Stimulated activated CD8-positive, alpha-beta memory T cell treated with anti-CD3 and anti-CD28 coated beads, Interleukin-7, amount 100 ng/mL, for 1 hour (primary cell): ENCODE measurements at places on chromosomes 1 and 21.

- no peak for DNase-seq
These were observed at the start of gene ENO1 for GRCh38 chr1:8878448-8878697. Gene ENO1 (minus strand): TSS chr1:8878686. CDS start chr1:8874908, 3,778 bp downstream.

GRCh38 chr1:172960454-172961208 lies 90.1 kb downstream of the TNFSF18 start:
- no peak for DNase-seq

DNA sequence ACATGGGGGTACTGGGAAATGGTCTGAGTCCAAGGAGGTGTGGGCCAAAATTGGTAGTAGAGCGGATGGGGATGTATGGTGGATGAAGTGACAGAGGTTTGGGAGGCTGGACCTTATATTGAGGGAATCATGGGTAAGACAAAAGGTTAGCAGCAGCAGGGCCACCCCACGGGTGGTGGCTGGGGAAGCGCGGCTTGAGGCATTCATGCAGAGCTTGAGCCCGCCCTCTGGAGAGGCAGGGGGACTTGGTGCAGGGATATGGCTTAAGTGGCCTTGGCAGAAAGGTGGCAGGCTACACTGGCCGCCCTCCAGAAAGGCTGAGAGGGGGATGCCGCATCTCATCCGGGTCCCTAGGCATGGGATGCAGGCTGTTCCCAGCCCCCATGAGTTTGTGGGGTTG lies 31.5 kb downstream of the HMGB4 start:
- DNase-seq: no peak

DNA sequence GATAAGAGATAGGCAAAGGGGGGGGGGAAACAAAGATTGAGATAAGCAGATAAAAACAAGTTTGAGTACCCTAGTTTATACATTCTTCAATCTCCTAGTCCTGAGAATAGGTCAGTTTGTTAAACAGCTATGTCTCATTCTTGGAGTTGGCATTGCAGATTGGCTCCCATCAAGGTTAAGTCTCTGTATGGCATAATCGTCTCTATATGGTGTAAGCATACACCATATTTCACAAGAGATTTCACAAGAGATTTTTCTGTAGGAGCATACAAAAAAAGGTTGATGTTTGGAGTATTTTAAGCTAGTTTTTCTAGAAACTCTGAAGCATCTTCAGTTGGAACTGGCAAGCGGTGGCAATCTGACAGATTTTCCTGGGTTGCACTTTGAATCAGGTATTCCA lies 35.8 kb downstream of the NCAM2 start:
- no peak for DNase-seq

- no peak for DNase-seq
These were observed 186.6 kb downstream of the GRIK3 start for GRCh38 chr1:36847761-36848160.

DNA sequence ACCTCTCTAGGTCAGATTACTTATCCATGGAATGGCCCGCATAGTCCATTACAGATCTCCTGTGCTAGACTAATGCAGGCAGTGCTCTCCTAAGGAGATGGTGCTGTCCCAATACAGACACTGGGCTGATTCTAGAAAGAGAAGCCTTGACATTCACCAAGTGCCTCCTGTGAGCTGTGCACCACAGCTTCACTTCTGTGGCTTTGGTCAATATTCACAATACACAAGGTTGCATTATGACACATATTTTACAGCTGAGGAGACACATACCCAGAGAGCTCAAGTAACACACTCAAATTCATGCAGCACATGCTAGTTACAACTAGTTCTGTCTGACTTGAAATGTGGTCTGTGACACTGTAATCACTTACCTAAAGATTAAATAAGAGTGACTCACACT lies 59.4 kb upstream of the LRRC8B start:
- DNase-seq: no peak

DNA sequence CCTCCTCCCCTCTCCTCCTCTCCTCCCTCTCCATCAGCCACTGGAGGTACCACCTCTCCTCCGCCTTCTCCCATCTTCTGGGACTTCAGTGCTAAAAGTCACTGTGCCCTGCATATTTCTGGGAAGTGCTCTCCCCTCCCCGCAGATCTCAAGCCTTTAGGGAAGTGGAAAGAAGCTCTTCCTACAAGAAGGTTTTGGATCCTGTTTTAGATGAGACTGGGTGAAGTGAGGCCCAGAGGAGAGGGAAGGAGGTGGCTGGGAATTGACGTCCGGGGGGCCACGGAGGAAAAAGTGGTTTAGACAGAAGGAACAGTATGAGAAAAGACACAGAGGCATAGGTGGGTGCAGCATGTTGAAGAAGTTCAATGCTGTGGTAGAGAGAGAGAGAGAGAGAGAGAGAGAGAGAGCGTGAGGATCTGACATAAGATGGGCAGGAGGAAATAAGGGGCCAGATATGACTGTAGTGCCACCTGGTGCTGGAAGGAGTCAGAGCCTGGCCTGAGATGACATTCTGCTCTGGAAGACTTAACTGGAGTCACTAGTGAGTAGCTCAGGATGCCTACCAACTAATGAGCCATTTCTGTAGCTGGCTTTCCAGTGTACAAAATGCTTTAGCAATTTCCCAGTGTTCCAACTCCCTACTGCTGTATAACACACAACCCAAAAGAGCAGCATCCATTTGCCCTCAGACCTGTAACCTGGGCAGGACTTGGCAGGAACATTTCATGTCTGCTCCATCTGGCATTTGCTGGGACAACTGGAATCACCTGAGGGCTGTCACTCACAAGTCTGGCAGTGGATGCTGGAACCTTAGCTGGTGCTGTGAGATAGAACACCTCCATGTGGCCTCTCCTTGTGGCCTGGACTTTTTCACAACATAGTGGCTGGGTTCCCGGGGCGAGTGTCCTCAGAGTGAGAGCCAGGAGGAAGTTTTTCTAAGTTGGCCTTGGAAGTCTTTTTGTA lies 16.6 kb upstream of the ZSCAN20 start:
- DNase-seq: no peak

DNA sequence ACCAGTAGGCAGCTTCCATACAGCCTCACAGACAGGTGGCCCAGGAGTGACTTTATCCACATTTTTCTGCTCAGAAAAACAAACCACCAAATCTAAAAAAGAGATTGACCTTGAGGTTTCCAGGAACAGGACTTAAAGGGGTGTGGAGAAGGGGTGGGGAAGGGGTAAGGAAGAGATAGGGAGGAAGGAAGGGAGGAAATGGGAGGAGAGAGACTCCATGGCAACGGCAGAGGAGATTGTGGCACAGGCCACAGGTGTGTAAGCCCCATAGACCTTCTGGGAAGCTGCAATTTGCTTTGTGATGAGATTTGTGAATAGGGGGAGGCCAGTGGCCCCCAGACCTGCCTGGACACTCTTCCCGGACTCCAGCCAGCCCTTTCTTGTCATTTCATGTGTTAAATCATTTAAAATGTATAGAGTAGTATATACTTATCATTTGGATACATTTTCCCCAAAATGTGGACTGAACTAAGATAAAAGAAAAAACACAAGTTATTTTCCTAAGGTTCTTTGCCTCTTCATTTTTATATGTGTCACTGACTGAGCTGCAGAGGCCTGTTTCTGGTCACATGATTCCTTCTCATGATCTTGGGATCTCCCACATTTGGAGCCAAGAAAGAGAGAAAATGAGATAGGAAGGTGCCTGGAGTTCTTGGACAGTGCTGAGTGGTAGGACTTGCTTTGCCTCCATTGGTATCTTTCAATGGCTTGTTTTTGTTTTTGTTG lies 55.5 kb downstream of the CLIC6 start:
- no peak for DNase-seq

GRCh38 chr1:36085126-36085525 lies 1.2 kb downstream of the TEKT2 start:
- no peak for DNase-seq

DNA sequence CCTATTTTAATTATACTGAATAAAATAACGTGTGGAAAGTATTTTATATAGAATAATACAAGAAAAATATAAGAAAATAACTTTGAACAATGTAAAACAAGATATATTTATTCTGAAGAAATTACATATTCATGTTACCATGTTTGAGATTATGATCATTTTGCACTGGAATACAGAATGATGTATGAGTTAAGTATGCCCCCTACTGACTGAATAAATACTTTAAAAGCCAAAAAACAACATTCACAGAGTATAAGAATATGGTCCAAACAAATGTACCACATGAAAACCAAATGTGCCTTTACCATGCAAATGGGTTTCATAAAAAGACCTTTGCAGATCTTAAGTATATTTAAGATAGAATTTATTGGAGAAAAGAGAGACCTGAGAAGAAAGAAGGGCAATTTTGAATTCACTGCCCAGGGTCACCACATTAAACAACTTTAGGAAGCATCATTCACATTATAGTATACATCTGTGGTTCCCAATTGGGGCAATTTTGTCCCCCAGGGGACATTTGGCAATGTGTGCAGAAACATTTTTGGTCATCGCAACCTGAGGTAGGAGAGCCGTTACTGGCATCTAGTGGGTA lies 136.6 kb upstream of the GFI1 start:
- DNase-seq: no peak

DNA sequence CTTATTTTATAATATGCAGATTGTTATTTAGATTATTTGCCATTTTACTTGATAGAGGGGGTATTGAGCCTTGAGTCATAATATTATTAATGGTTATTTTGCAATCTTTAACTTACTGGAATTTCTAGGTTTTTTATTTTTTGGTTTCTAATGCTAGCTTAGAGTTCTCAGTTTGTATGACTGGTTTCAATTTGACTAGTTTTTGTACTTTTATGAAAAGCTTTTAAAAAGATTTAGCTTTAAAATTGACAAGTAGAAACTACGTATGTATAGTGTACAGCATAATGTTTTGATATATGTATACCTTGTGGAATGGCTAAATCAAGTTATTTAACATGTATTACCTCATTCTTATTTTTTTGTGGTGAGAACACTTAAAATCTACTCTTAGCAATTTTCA lies 41.5 kb downstream of the CEP350 start:
- DNase-seq: no peak

GRCh38 chr1:243253926-243254232 lies 1.2 kb downstream of the CEP170 start:
- DNase-seq: no peak

DNA sequence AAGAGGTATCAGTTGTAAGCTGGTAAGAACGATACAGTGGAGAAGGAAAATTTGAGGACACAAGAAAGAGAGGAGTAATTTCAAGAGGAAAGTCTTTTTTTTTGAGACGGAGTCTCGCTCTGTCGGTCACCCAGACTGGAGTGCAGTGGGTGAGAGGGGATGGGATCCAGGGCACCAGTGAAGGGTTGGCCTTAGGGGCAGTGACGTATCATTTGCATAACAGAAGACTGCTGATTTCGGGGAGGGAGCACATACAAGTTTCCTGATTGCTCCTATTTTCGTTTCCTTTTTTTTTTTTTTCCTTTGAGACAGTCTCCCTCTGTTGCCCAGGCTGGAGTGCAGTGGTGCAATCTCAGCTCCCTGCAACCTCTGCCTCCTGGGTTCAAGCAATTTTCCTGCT lies 4.2 kb downstream of the S100A13 start:
- no peak for DNase-seq

GRCh38 chr1:246390855-246391254 lies 116.2 kb downstream of the SMYD3 start:
- DNase-seq: no peak

DNA sequence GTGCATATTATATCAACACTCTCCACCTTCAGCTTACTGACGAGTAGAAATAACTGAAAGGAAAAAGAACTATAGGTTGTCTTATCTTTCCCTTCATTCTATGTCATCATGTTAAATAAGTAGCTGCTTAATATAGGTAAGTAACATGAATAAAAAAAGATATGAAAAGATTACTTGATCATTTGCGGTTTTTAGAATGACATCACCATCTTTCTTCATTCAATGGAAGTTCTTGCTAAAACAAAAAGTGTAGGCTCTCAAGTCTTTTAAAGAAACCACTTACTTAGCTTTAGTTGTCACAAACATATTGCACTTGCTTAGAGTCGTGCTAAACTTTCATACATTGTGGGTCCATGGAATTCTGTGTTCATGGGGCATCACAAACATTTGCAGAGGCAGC lies 331.1 kb upstream of the DEPDC1 start:
- no peak for DNase-seq

DNA sequence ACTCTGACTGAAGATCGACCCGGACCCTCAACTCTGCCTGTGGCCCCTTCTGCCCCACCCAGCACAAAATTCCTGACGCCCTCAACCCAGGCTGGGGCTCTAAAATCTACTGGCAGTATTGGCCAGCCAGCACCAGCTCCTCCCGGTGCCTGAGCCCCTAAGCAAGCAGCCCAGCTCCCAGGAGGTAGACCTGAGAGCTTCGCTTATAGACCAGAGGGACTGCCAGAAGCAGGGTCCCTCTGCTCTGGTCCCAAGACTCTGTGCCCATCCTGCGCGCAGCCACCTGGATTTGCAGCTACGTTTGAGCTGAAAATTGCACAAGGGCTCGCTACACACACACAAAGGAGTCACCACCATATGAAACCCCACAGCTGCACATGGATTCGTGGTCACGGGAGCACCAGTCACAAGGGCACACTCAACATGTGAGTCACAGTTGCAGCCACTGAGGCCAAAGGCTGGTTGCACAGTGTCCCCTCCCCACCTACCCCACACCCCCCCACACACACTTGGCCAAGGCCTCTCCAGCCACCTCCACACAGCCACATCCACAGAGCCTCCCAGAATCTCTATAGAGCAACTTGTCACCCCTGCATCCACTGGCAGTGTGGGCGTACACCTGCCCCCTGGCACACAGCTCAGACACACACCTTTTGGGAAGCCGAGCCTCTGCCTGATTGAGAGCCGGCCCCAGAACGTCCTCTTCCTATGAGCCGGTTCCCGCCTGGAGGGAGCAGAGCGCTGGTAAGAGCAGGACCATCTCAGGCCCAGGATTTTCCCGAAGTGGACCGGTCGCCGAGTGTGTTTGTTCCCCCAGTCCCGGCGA lies 1.1 kb upstream of the DMBX1 start:
- no peak for DNase-seq

DNA sequence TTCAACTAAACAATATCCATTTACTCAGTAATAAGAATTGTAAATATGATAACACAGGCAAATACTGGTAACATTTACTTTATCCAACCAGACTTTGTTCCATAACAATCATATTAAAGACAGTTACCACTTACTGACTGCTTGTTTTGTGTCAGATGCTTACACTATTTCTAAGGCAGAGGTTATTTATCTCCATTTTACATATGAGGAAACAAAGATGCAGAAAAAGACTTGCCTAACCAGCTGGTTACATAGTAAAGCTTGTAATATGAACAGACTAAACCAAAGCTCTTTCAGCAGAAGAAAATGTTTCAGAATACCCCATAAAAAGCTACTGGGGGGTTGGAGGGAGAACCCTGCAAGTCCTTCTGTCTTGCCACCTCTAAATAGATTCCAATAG lies 180.1 kb downstream of the EIF4G3 start:
- DNase-seq: no peak

GRCh38 chr1:12001249-12001917 lies 17.9 kb upstream of the MIIP start:
- DNase-seq: peak; percentile 10

- DNase-seq: no peak
These were observed 198.9 kb upstream of the RNPC3 start for GRCh38 chr1:103326595-103326994.

- no peak for DNase-seq
These were observed 223.4 kb upstream of the DUSP10 start for GRCh38 chr1:221965252-221965651.
